CD4-positive, alpha-beta T cell treated with Interleukin-21 for 1 hour (primary cell): ENCODE measurements at places on chromosomes 7 and 10.

GRCh38 chr10:490891-491571 is 198.4 kb downstream of the DIP2C start:
- DNase-seq: no peak

GRCh38 chr10:125827133-125827532 is 3.8 kb downstream of the BCCIP start:
- no peak for DNase-seq

- no peak for DNase-seq
Measured at GRCh38 chr7:112873831-112874553, 83.8 kb upstream of the TMEM168 start.

GRCh38 chr7:69609541-69610373 is 11.5 kb downstream of the AUTS2 start:
- no peak for DNase-seq

GRCh38 chr7:60017-60675 is 132.2 kb upstream of the FAM20C start:
- no peak for DNase-seq

DNA sequence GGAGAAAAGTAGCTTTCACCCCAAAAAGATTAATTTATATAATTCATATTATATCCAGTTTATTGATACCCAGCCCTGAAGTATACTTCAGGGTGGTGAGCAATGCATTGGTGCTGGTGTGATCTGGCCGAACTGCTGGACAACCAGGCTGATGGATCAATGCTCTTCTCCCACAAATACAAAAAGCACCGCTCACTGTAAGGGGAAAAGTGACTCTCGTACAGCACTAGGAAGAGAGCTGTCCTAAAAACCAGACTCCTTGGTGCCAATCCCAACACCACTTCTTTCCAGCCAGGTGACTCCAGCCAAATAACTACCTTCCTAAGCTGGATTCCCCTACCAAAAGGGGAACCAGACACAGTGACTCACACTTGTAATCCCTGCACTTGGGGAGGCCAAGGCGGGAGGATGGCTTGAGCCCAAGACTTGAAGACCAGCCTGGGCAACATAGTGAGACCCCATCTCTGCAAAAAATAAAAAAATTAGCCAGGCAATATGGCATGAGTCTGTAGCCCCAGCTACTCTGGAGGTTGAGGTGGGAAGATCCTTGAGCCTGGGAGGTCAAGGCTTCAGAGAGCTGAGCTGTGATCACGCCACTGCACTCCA is 13.1 kb upstream of the TNPO3 start:
- DNase-seq: no peak

DNA sequence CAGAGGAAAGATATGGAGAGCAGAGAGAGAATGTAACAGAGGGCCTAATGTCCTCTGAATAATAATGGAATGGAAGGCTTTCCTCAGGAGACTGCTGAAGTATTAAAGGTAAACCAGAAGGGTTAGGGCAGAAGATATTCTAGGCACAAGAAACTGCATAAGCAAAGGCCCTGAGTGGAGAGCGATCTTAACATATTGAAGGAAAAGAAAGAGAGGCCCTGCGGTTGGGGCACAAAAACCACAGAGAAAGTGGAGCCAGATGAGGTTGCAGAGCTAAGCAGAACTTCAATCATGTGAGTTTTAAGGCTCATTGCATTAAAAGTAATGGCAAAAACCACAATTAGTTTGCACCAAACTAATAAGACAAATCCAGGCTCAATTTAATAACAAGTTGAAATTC is 115.8 kb upstream of the VSTM2A start:
- DNase-seq: no peak

DNA sequence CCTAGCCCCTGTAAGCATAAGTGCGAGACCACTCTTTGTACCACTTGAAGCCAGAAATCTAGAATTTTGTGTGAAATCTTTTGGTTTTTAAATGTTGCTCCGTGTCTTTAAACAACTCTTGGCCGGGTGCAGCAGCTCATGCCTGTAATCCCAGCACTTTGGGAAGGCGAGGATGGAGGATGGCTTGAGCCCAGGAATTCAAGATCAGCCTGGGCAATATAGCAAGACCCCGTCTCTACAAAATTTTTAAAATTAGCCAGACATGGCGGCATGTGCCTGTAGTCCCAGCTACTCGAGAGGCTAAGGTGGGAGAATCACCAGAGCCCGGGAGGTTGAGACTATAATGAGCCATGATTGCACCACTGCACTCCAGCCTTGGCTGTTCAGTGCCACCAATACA is 4.4 kb upstream of the SLF2 start:
- DNase-seq: no peak

GRCh38 chr7:1886361-1887064 is 216.4 kb downstream of the ELFN1 start:
- no peak for DNase-seq

- DNase-seq: peak; percentile 9
Measured at GRCh38 chr7:102305414-102306268, 19.0 kb downstream of the SH2B2 start.

GRCh38 chr7:34136698-34137097 is 231.4 kb downstream of the BMPER start:
- DNase-seq: no peak

DNA sequence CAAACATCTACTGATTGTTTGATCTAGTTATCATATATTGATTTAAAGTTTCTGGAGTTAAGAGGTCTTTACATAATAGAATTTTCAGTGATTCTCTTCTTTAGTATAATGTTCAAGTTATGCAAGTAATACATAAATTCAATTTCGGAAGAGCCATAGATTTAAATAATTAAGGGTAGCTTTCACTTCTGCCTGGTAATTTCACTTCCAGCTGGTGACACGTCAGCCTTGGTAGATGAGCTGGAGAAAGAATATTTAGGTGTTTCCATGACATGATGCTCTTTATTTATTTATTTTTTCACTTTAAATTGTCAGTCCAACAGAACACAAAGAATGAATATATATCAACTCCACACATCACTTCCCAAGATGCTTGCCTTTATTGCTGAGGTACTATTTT is 5.2 kb upstream of the OTUD1 start:
- DNase-seq: no peak

GRCh38 chr7:83457022-83457892 is 191.7 kb downstream of the SEMA3E start:
- no peak for DNase-seq

- DNase-seq: peak; percentile 36
Measured at GRCh38 chr7:76515999-76516443, 5.7 kb downstream of the UPK3B start.

- DNase-seq: no peak
Measured at GRCh38 chr10:191703-192518, 56.7 kb downstream of the ZMYND11 start.

DNA sequence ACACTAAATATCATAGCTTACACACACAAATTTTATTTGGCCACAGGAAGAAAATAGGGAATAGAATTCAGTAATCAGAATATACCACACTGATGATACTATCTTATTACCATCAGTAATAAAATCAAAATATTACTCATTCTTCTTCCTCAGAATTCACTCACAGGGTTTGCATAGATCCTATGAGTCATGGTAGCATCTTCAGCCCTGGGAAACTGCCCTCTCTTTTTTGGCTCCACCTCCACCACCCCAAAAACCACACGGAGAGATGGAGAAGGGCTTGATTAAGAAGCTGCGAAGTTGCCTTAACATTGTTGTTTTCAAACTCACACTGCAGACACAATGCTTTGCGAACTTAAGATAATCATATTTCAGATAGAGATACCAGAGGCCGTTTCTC is 154.1 kb upstream of the AHR start:
- peak; percentile 59 for DNase-seq

GRCh38 chr10:70285476-70285831 is 1.6 kb upstream of the NPFFR1 start:
- no peak for DNase-seq

- no peak for DNase-seq
Measured at GRCh38 chr7:132560825-132561529, 15.3 kb downstream of the PLXNA4 start.

DNA sequence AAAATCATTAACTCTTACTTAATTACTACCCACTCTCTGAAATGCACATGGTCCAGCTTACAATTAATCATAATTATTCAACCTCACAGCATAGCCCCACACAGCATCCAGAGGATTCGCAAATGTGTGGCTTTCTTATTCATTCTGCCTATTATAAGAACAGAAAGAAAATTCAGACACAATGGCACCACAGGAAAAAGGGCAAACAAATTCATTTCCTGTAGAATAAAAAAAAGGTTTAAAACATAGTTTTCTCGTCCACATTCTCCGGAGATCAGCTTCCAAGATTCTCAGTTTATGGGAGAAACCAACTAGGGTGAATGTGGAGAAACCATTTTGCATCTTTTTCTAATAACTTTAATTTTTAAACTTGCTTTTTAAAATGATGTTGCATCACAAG is 201.6 kb downstream of the PARD3 start:
- no peak for DNase-seq

DNA sequence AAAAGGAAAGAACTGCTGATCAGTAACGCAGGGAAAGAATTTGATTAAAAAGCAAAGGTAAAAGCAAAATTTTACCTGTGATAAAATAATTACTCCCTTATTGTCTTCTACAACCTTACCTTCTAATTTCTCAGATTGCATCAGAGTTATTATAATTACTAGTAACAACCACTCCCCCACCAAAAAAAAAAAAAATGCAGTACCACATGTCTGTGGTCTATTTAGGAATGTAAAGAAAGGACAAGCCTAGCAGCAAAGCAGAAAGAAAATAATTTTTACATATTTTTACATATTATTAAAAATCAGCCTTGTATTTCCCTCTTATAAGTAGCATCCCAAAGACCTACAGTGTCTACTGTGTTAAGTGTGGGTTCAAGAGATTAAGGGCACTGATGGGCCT is 430.4 kb downstream of the TFEC start:
- no peak for DNase-seq

GRCh38 chr7:117839507-117839906 is 33.7 kb downstream of the CTTNBP2 start:
- no peak for DNase-seq

DNA sequence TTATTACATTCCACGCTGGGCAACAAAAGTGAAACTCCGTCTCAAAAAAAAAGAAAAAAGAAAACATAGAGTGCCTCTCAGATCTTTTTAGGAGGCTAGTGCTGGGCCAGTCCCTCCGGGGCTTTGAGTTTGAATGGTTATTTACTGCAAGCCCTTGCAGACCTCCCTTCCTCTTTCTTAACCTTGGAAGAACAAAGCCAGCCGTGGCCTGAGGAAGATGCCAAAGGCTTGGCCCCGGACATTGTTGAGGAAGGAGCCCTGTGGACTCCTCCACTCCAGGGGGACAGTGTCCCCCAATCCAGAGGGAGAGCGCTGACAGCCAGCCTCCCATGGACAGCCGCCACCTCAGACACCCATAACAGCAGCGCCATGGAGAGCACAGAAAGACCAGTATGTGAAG is 5.0 kb downstream of the TSPAN33 start:
- no peak for DNase-seq

DNA sequence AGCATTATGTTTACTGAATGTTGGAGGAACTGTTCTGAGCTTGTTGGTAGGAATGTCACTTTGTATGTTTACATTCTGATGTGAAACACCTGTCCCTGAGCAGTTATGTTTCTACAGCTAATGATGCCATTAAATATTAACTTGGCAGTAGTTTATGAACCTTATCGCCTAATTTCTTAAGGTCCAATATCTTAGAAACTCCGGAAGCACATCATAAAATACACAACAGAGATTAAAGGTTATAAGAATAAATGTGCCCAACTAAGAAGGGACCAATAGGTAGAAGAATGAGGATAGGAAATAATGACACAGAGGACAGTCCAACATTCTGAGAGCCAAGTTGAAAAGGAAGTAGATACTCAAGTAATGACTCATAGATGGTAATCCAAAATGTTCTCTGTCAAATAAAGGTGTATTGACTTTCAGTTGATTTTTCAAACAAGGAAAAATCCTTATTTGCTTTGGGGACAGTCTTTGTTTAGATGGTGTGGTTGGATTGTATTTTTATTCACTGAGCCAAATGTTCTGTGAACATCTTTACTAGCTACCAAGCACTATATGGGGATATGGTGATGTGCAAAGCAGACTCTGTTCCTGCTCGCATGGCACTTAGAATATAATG is 31.9 kb downstream of the LCOR start:
- no peak for DNase-seq

GRCh38 chr7:26477381-26477990 is 185.8 kb downstream of the SNX10 start:
- no peak for DNase-seq

DNA sequence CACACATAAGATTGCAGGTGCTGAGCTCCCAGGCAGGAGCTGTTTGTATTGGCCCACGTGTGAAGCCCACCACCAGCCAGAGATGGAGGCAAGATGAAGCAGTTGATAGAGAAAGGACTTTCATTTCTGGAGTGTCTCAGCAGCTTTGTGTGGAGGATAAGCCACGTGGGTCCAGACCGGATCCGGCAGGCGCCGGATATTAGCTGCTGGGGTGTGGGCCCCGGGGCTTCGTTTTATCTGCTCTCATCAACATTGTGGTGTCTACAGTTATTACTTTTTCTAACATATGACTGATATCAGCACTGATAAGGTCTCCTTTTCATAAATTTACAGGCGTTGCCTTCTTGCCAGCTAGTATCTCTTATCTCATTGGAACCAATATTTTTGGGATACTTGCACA is 25.5 kb downstream of the SLC18A2 start:
- no peak for DNase-seq

DNA sequence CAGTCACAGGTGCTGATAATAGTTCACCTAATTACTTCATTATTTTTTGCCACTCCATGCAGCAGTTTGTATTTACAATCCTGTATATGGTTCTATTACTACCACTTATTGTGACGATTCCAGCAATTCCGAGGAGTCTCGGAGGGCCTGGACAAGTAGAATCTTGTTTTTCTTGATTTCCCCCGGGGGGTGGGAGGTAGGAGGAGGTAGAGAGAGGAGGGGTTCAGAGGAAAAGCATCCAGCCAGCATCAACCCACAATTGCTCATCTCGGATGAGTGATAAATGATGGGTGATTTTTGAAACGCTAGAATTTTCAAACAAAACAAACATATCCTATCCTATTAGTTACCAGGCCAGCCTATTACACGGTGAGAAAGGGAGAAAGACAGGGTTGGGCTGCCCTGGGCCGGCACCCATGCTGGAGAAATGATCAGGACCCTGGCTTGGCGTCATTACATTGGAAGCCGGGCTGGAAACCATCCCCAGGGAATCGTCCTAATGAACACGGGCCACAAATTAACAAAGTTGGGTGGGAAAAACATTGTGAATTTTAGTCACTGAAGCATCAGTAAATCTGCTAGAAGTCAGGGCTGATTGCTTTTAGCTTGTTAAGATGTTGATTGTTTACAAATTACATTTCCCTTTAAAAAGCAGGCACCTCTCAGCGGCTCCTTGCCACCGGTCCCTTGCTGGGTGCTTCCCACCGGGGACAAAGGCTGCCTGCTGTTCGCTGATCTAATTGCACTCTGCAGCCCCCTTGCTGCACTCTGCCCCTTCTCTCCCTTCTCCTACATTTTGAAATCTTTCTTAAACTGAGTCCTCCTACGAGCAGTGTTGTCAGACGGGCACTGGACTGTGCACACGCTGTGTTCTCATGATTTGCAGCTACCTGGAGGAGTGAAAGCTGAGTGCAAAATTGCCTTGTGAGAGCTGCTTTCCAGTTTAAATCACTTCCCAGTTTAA is 95.5 kb downstream of the FAM204A start:
- no peak for DNase-seq
